G401 (cell line): ENCODE measurements at places on chromosomes 2 and 18.
A peak's percentile ranks its signal among the peaks of the same experiment; 100 is the strongest.

- DNase-seq: no peak
These were observed 266.7 kb downstream of the SH3BP4 start for GRCh38 chr2:235218486-235218907.

DNA sequence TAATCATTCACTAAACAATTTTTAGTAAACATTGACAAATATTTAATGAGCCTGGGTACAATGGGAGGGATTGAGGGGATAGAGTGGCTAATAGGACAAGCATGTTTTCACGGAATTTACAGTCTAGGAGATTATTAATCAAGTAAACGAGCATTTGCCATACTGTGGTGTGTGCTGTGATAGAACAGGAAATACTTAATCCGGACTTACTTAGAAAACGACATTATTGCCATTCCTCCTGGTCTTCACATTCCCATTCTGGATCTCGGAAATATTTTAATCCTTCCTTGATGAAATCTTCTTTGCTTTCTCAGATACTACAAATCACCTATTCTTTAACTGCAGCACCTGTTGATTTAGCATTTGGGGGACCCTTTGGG is 905 bp downstream of the TTLL4 start:
- peak; percentile 15 for DNase-seq

DNA sequence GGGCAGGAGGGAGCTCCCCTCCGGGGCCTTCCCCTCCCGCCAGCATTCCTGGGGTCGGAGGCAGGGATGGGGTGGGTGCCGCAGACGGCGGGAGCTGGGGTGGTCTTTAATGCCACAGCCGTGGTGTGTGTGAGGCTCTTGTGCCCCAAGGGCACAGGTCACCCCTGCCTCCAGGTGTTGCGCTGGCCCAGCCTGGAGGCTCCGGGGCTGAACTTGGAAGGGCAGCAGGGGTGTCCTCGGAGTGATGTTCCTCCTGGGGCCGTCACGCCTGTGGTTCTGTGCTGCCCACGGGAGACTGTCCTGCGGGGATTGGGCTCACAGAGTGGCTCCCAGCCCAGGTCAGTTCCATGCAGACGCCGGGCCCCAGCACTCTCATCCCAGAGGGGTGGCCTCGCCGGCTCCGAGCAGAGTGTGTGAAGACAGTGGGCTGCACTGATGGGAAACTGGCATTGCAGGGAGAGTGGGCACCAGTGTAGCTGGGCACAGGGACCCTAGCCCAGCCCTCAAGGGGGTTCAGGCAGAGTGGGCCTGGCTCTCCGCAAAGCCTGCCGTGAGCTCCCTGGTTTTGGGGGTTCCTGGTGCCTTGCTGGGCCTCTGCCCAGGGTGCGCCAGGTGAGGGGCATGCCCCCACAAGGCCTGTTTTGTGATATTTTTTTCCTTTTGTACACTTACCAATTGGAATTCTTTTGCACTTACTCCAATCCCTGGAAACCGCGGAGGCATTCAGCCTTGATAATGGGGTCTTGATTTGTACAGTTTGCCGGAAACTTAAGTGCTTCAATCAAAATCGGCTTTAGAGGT is 56.7 kb downstream of the NFATC1 start:
- no peak for DNase-seq

GRCh38 chr2:104321796-104322349 is 532.0 kb upstream of the POU3F3 start:
- peak; percentile 49 for DNase-seq

DNA sequence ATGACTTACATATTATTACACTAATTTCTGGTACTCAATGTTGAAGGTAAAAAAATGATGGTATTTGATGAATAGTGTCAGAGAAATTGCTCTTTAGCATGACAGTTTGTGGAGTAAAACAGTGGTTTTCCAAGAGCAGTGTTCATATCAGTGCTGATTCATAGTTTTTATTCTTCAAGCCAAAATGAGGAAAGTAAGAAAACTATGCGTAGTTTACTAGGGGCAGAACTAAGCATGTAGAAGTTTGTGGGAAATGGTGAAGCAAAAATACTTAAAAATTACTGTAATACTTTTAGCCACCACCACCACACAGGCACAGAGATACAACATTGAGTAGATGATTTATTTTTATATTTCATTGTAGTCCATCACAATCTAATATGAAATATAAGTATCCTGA is 137.3 kb downstream of the ZNF804A start:
- DNase-seq: no peak

GRCh38 chr2:96088340-96089335 is 27.7 kb downstream of the ADRA2B start:
- no peak for DNase-seq

- no peak for DNase-seq
These were observed 241.3 kb downstream of the LOXHD1 start for GRCh38 chr18:46415532-46416252.

DNA sequence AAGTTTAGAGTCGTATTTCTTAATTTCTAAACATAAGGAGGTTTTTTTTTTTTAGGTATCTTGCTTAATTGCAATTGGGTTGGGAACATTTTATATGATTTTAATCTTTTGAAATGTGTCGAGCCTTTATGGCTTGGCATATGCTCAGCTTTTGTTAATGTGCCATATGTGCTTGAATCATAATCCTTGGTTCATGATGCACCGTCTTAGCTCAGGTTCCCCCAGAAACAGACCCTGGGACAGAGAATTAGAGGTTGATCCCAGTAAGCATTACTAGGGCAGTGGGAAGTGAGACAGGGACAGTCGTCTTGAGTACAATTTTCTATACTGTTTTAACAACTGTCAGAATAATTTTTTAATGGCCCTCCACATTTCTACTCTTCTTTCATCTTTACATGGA is 9.3 kb downstream of the CHCHD5 start:
- no peak for DNase-seq

- DNase-seq: no peak
These were observed 147.6 kb downstream of the CLIP4 start for GRCh38 chr2:29262681-29263260.

GRCh38 chr2:31736695-31737454 is 156.1 kb upstream of the SRD5A2 start:
- DNase-seq: no peak

- DNase-seq: peak; percentile 99
These were observed 3.7 kb upstream of the ESPNL start for GRCh38 chr2:238096311-238097011.

GRCh38 chr2:55961318-55961911 is 37.8 kb upstream of the EFEMP1 start:
- peak; percentile 32 for DNase-seq

- DNase-seq: no peak
These were observed 99.0 kb downstream of the MBP start for GRCh38 chr18:77033575-77033974.

DNA sequence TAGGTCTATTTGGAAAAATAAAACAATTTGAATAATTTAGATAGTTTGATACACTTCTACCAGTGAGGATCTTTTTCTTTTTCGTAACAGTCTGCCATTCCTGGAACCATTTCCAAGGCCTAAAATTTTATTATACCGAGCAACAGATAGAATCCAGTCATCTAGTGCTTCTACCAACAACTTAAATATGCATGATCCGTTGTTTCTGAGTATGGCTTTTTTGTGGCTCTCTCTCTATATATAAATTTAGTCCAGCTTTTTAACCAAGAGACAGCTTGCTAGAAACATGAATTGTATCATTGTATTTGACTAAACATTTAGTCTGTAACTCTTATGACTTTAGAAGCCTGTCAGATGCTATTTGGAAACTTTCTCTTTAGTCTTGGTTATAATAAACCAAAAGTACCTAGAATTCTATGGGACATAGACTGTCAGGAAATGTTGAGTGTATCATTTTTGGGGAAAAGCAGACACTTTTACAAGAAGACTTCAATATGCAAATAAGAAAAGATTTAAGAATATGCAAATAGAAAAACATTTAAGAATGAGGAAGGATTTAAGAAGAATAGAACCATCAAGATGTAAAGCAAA is 161.4 kb downstream of the ZEB2 start:
- no peak for DNase-seq

GRCh38 chr2:26412091-26412673 is 10.5 kb downstream of the DRC1 start:
- DNase-seq: no peak

- DNase-seq: no peak
These were observed 154.7 kb downstream of the TSN start for GRCh38 chr2:121910139-121910538.

- DNase-seq: peak; percentile 56
These were observed 620 bp upstream of the GALNT1 start for GRCh38 chr18:35580701-35581539.

DNA sequence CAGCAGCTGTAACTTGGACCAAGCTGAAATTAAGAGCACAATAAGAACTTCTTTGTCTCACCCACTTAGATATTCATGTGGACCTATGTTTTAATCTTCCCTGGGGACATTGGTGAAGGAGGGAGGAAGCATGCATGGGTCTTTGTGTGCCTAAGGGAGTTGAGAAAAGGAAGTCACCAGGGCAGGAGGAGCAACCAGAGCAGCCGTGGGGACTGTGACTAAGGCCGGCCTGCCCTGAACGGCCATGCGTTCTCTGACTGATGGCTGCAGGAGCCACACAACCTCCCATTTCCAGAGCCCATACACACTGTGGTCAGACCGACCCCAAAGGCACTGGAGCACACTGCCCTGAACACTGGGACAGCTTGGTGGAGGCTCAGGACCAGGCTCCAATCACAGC is 43.7 kb upstream of the SLC35G4 start:
- no peak for DNase-seq

DNA sequence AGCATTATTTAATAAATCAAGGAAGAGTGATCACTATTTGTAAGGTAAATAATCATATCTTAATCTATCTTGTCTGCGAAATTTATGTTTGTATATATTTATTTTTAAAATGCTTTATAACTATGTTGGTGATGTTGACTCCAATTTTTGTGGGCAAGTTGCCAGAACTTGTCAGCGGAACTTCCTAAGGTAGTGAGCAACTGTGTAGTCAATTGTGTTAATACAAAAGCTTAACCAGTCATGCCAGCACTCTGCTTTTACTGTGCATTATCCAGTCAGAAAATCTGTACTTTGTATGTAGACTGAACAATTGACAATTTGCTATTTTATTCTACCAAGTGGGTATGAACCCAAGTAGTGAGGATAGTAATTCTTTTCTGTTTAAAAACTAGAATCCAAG is 61.9 kb upstream of the RND3 start:
- no peak for DNase-seq

- DNase-seq: no peak
These were observed 126.9 kb downstream of the TDRD15 start for GRCh38 chr2:21250673-21251072.

GRCh38 chr2:55000341-55000740 is 49.9 kb downstream of the RTN4 start:
- no peak for DNase-seq

DNA sequence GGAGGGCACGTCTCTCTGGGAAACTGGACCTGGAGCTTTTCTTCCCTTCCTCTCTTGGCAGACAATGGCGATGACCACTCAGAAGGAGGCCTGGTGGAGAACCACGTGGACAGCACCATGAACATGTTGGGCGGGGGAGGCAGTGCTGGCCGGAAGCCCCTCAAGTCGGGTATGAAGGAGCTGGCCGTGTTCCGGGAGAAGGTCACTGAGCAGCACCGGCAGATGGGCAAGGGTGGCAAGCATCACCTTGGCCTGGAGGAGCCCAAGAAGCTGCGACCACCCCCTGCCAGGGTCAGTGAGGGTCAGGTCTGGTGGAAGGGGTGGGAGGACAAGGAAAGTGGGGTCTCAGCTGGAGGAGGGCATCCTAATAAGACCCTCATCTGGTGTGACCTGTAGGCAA is 27.3 kb downstream of the IGFBP2 start:
- no peak for DNase-seq

DNA sequence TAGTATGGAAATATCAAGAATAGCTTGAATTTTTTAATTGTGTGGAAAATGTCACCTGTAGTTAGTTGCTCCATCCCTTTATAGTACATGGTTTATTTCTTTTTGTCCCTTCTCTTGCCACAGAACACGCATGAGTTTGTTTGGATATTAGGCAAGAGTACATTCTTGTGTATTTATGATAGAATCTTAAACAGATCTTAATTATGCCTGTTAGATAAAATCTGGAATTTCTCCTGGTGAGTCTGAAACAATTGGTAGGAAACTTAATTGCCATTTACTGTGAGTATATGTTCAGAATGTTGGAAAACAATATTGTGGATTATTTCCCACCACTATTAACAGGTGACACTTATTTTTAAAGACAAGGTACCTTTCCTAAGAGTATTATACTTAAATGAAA is 30.2 kb upstream of the CABYR start:
- no peak for DNase-seq

DNA sequence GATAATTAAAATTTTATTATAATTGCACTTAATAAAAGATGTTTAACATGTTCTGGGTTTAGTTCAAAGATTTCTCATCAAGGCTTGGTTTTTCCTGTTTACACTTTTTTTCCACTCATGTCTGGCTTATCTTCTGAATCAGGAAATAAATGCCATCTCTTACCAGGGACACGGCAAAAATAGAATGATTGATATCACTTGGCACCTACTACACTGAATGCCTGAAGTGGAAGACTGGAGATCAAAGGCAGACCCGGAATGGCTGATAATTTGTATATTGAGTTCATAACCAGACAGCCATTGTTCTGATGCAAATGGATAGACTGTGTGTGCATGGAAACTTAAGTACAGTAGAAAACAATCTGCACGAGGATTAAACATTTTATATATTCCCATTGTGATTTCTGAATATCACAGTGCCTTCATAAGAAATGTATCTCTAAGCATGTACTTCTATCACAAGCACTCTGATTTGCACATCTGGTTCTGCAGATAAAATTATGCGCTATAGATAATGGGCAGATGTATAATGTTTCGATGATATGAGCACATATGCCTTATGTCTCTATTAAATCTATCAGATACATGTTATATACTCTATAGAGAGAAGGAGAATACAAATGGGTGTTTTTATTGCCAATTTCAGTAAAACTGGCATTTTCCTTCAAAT is 304.8 kb downstream of the RND3 start:
- no peak for DNase-seq

DNA sequence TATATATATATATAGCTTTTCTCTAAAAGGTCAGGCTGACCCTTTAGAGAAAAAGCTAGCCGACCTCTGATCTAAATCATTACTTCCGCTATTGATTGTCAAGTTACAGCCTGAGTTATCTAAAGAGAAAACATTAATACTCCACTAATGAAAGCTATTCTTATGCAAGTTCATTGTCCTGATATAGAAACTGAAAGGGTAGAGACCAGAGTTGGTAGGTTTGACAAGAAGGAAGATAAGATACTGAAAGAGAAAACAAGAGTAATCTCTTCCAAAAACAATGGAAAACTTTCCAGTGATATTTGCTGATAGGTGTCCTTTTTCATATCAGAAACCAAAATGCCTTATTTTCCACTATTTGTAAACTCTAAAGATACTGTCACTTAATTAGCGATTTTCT is 62.8 kb upstream of the SLC39A10 start:
- no peak for DNase-seq

- DNase-seq: peak; percentile 39
These were observed 359.1 kb downstream of the MEIS1 start for GRCh38 chr2:66794070-66794469.

GRCh38 chr2:211351987-211352386 is 795.6 kb downstream of the CPS1 start:
- no peak for DNase-seq

- DNase-seq: no peak
These were observed 127.3 kb upstream of the GPC1 start for GRCh38 chr2:240308111-240308651.

GRCh38 chr2:116117845-116118244 is 1675.4 kb downstream of the DPP10 start:
- no peak for DNase-seq

GRCh38 chr2:239391286-239392071 is 9.3 kb downstream of the HDAC4 start:
- DNase-seq: no peak

GRCh38 chr2:38065502-38066135 is 10.3 kb downstream of the CYP1B1 start:
- no peak for DNase-seq
